Stomach (tissue), 19 donors: ENCODE measurements at places on chromosomes 11 and 22. TPM values are rescaled to one million over a fixed set of nuclear protein-coding genes. Genes with fewer than 3 reads are reported as not detected.

Gene TBCEL
- polyA plus RNA-seq: 7.6 TPM

DNA sequence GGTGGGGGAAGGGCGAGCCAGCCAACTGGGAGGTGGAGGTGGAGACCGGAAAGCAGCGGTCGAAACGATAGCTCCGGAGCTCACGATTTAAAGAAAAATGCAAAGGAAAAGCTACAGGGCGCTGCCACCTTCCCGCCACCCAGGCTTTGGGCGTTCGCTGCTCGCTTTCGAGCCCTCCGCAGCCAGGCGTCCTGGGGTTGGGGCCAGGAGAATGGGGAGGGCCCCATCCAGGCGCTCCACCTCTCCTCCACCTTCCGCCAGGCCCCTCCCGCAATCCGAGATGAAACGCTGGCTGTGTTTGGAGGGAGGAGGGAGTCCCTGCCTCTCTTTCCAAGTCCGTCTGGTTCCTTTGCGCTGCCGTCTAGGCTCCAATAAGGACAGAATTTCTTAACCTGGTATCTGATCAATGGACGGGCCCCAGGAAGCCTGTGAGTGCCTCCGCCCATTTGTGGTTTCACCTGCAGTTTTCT is 483 bp upstream of the ABTB2 start:
- H3K4me3 ChIP-seq: peak overlapping the region; percentile 62
- DNase-seq: peak; percentile 59
- peaks cover 46% of the 10 kb centered on the region for H3K4me1 ChIP-seq
- H3K36me3 ChIP-seq: no peaks in the 10 kb centered on the region
- peak overlapping the region; percentile 79 for H3K27ac ChIP-seq

- DNase-seq: peak; percentile 59
- peaks cover 57% of the 10 kb centered on the region for H3K4me1 ChIP-seq
- peak overlapping the region; percentile 91 for H3K27ac ChIP-seq
- H3K27me3 ChIP-seq: no peaks in the 10 kb centered on the region
- H3K36me3 ChIP-seq: no peaks in the 10 kb centered on the region
These were observed 683 bp downstream of the PLA2G6 start for GRCh38 chr22:38180841-38181452.

DNA sequence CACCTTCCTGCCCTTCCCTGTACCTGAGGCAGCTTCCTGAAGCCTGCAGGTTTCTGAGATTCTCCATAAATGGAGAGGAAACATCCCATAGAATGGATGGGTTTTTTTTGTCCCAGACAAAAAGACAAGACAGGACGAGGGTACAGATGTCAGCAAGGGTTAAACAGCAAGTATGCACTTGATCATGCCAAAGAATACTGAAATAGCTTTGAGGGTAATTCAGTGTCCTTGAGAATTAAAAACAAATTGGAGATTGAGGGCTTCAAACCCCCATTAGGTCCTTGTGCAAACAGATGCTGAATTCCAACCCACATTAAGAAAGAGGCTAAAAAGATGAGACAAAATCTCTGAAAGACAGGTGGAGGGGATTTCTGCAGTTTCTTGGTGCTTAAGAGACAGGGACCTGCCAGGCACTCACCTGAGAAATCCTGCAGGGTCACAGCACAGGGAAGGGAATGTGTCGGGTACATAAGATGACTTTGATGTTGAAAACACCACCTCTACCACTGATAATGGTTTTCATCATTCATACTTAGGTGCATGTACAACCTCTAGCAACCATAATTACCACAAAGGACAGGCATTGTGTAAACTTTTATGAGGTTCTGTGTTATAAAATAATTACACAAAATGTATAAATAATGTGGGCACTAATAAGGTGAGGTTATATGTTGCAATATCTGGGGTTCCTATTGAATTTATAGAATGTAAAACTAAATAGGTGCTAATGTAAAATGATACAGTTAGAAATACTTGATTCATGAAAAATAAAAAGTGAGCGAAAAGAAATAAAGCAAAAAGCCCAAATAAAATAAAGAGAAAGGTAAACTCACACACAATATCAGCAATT is 107.1 kb upstream of the TOP3B start:
- no peak for DNase-seq
- no peak overlapping the region for H3K27ac ChIP-seq
- no peaks in the 10 kb centered on the region for H3K4me1 ChIP-seq
- H3K4me3 ChIP-seq: no peak overlapping the region
